IMR-90 (cell line): ENCODE measurements at places on chromosomes 12 and 14. TPM values are rescaled to one million over a fixed set of nuclear protein-coding genes. Genes with fewer than 3 reads are reported as not detected.

P2RX2 gene
- total RNA-seq, result not detected in 2 replicates

CLEC2B gene
- total RNA-seq, result 0.18 and 0.56 TPM in 2 replicates

CLBA1 gene
- total RNA-seq, result 2.2 and 2.7 TPM in 2 replicates

ESYT1 gene
- total RNA-seq, result 137 and 150 TPM in 2 replicates

PUS1 gene
- total RNA-seq, result 11.4 and 14.0 TPM in 2 replicates

ACSS3 gene
- total RNA-seq, result 1.4 and 2.0 TPM in 2 replicates

CLEC6A gene
- not detected in 2 replicates for total RNA-seq

SIRT4 gene
- 0.83 and 2.0 TPM in 2 replicates for total RNA-seq

PIWIL1 gene
- not detected in 2 replicates for total RNA-seq
